Motor neuron (in vitro differentiated cells): ENCODE measurements at places on chromosomes 16 and 17. TPM values are rescaled to one million over a fixed set of nuclear protein-coding genes. Genes with fewer than 3 reads are reported as not detected.

GRCh38 chr17:39240631-39241030 is 14.9 kb upstream of the STAC2 start:
- ATAC-seq, result no peak

GJD3 gene
- 0.36 TPM in 1 of 2 replicates, not detected in the other for total RNA-seq

- no peak for ATAC-seq
Measured at GRCh38 chr17:45436625-45437464, 4.2 kb upstream of the ARHGAP27 start.

HS3ST4 gene
- 1.2 and 2.0 TPM in 2 replicates for total RNA-seq

DNA sequence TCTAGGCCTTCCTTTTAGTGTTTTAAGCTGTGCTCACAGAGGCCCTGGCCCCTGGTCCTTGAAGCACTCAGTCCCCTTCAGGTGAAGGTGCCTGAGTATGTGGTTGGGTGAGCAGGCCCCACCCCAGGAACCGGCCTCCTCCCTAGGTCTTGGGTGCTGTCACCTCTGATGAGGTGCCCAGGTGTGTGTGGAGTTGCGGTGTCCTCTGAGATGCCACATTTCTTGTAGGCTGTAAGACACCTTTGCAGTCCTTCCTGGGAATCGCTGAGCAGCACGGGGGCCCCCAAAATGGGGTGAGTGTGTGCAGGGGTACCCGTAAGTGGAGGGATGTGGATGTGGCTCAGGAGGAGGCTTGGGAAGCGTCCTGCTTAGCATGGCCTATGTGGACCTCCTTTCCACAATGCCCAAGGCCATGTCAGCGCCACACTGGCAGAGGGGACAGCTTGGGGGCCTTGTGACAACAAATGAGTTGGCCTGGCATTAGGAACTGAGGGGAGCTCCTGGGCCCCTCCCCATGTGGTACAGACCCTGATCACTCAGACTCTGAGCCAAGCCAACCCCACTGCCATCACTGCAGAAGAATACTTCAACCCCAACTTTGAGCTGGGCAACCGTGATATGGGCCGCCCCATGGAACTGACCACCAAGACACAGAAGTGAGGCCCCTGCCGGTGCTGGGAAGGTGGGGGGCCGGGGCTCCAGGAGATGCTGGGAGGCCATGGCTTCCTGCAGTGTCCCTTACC is 11.2 kb downstream of the CORO6 start:
- no peak for ATAC-seq

DNA sequence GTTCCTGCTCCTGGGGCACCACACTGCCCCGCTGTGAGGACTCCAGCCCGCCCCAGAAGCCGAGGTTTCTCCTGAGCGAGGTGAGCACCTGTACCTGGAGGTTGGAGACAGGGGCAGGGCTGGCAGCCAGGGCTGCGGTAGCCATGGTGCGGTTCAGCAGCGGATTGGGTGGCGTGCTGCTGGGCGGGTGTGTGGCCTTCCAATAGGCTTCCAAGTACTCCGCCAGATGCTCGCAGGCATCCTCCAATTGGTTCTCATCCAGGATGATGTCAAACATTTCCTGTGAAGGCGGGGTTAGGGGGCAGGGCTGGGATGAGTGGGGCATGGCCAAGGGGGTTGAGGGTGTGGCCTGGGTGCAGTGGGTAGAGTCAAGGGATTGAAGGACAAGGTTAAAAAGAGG is 11.3 kb upstream of the ARL5C start:
- no peak for ATAC-seq

- no peak for ATAC-seq
Measured at GRCh38 chr16:87117936-87118335, 199.3 kb downstream of the C16orf95 start.
